ENCODE measurements at places on chromosomes 3 and 15.

DNA sequence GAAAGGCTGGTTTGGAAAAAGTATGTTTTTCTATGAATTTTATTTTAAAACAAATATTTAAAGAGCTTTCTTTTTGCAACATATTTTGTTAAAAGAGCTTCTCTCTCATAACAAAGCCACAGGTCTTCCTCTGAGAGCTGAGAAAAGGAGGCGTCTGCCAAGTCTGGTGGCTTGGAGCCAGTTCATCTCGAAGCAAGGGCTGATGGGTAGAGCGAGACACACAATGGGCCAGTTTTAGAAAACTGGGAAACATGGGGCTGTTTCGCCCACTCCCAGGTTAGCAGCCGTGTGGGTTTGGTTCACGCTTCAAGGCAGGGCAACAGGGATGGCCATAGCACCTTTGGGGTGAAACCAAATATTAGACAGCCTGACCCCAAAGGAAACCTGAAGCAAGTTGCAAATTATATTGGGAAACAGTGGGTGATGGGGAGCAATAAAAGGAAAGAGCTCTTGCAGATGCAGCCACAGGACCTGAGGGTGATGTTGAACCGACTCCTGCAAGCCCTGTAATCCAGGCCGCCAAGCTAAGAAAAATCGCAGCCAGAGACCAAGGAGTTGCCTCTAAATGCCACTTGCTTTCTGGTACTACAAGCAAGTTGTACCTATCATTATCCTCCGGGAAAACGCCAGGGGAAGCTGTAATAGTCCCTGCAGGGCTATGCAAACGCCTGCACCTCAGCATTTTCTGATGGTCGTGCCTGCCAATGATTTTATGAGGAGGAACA, 88.4 kb upstream of the GALNT15 start:
- no peak for DNase-seq

GRCh38 chr3:194640829-194641228, 7.6 kb upstream of the TMEM44 start:
- no peak for DNase-seq

GRCh38 chr15:31499953-31500765, 173.5 kb downstream of the KLF13 start:
- no peak for DNase-seq

GRCh38 chr3:79521221-79521848, 246.5 kb downstream of the ROBO1 start:
- peak; percentile 35 for DNase-seq

DNA sequence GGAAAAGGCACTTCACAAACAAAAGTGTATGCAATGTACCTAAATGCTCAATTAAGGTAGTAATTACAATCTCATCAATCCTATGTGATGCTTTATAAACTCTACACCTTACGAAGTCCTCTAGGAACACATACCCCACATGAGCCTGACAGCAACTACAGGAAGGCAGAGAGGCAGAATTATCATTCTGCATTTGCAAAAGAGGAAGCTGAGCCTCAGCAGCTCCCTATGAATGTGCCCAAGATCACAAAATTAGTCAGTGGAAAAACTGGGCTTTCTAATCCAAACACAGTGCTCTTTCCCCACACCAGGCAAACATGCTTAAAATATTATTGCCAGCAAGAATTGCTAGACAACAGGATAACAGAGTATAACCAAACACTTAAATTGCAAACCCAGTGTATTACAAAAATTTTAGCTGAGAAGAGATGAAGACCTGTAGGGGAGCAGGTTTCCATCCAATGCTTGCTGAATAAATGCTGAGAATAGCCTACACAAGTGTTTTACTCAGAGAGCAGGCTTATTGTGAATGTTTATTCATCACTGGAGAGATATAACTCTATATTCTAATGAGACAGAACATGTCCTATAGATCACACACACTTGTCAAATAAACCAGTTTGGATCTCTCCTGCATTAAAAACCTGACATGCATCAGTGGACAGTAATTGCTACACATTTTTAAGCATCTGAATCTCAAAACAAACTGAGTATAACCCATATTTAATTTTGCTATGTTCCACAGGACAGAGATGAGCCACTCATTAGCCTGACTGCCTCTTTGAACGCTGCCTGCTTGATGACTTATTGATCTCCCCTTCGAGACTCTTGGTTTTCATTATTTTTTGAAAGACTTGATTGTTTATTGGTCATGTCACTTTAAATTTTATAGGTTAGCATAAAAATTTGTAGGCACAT, 62.2 kb downstream of the PLCH1 start:
- no peak for DNase-seq

GRCh38 chr15:98375513-98376340, 272.6 kb upstream of the IGF1R start:
- DNase-seq, result no peak

DNA sequence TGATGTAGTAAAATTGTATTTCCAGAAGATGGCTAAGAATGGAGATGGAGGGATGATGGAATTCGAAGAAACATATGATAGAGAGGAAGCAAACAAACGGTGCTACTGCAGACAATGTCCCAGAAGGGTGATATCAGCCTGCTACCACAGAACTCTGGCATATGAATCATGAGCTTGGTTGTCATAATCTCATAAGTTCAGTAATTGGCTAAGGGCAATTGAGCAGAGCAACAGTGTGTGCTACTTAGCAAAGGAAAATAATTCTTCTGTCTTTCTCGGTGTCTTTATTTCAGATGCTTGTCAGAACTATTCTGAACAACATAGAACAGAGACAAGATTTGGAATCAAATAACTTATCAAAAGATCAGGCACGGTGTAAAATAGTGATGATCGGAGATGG, 407.3 kb downstream of the GBE1 start:
- DNase-seq, result no peak

All from NCI-H2081 (cell line).